Hindlimb muscle (tissue), 1 donor: ENCODE measurements at places on chromosomes 2 and 18. TPM values are rescaled to one million over a fixed set of nuclear protein-coding genes. Genes with fewer than 3 reads are reported as not detected.
A peak's percentile ranks its signal among the peaks of the same experiment; 100 is the strongest.

DNA sequence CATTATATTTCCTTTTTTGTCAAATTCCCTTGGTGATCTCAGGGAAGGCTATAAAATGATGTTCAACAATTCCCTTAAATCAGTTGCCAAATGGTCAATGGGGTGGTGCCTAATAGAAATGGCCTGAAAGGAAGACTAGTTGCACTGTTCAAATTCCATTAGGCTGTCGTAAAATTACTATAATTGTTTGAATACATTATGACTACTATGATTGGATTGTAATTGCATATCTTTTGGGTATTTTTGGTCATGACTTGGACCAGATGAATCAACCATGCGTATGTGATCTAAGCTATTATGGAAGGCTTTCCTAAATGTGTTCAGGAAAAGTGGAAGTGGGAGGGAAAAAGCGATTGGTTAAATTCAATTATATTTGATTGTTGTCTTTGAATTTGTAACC is 41.3 kb upstream of the KCNE4 start:
- no peak for DNase-seq

GRCh38 chr2:24214880-24215279 is 40.0 kb downstream of the FAM228A start:
- DNase-seq = no peak

POTEC gene
- not detected for polyA plus RNA-seq

GRCh38 chr2:133495226-133495625 is 73.0 kb downstream of the NCKAP5 start:
- no peak for DNase-seq

FBXO41 gene
- 0.23 TPM for polyA plus RNA-seq

- no peak for DNase-seq
These were observed 9.2 kb upstream of the CYP26B1 start for GRCh38 chr2:72156872-72157271.

DNA sequence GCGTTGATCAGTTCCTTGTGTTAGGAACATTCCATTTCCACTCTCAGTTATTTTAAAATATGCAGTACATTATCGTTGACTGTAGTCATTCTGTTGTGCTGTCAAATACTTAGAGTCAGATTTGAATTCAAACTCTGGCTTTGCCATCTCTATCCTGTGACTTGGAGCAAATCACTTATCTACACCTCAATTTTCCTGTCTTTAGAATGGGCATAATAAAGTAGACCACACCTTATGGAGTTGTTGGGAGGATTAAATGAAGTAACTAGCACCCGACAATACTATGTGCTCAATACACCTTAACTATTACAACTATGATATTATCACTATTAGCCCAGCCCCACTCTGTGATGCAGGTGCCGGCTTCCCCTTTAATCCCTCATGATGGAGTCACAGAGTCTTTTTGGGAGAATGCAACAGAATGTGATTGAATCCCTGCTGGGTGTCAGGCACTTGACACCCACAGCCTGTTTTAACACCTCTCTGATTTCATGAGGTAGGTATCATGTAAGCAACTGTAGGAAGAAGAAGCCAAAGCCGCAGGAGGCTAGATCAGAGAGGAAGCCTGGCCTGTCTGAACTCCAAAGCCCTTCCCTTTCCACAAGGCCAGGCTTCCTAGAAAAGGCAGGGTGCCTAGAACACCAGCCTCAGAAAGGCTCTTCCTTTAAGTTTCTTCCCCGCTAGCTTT is 308.4 kb downstream of the NAPG start:
- no peak for DNase-seq

DNA sequence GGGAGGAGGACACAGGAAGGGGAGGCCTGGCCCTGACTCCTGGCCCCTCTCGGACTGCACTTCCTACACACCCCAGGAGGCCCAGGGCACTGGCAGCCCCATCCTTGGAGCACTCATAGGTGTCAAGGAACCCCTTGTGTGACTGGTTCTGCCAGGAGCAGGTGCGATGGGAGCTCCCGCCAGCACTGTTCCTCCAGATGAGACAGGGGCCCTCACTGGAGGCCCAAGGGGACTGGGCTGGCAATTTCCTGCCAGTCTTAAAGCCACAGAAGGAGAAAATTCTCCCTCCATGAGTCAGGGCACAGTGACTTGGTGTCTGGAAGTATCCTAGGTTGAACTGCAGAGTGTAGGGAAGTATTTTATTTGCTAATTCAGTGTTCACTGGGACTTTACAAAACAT is 42.8 kb upstream of the MAL start:
- no peak for DNase-seq

ALPP gene
- not detected for polyA plus RNA-seq

GRCh38 chr2:27262379-27263286 is at the start of gene SLC30A3:
SLC30A3 (minus strand) TSS chr2:27263047; CDS start chr2:27262906, 141 bp downstream.
- DNase-seq = peak; percentile 38

DNA sequence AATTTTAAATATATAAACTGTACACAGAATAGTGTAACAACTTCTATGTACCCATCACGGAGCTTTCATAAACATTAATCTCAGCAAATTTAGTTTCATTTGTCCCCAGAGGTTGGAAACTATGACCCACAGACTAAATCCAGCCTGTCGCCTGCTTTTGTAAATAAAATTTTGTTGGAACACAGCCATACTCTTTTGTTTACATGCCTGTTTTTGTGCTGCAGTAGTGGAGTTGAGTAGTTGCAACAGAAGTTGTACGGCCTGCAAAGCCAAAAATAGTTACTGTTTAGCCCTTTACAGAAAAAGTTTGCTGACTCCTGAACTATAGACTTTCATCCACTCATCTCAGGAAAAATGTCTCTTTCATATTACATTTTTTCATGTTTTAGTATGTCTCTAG is 39.8 kb downstream of the RBM45 start:
- DNase-seq = peak; percentile 8

COBLL1 gene
- polyA plus RNA-seq = 7.3 TPM

- no peak for DNase-seq
These were observed 75.7 kb upstream of the OTOS start for GRCh38 chr2:240216167-240216566.

DNA sequence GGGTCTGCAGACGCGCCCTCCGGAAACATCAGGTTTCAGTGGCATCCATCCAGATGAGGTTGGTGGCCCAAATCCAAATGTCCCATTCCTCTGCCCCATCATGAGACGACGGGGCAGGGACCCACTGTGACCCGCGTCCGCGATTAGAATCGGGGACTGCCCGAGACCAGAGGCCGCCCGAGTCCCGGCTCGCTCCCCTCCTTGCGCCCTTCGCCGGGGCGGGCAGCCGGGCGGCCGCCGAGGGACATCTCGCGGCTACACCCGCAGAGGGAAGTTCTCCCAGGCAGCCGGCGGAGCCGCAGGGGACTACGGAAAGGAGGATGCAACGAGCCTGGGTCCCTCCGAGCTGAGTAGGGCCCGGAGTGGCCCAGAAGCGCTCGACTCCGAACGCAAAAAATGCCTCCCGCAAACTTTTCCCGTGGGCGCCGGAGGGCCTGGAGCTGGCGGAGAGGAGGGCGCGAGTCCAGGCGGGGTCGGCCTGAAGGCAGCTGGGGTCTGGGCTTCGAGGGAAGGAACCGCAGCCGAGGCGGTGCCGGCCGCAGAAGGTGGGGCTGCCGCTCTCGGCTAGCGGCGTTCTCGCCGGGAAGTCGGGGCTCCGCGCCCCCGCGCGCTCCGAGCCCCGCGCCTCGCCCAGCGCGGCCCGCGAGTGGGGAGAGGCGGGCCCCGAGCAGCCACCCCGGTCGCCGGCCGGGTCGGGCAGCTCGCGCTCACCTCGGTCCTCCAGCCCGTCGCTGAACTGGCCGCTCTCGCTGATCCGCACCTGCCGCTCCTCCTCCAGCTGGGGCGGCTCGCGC is 580 bp downstream of the TMEM163 start:
- peak; percentile 11 for DNase-seq

GRCh38 chr2:68465081-68465916 is 1.8 kb downstream of the FBXO48 start:
- no peak for DNase-seq

TNS1 gene
- 142 TPM for polyA plus RNA-seq

- peak; percentile 72 for DNase-seq
These were observed 821 bp upstream of the EPHA4 start for GRCh38 chr2:221572821-221573429.

- peak; percentile 69 for DNase-seq
These were observed at the start of gene GPC1 for GRCh38 chr2:240435457-240435947. GPC1 (plus strand) TSS chr2:240435663; CDS start chr2:240435919, 256 bp downstream.

DNA sequence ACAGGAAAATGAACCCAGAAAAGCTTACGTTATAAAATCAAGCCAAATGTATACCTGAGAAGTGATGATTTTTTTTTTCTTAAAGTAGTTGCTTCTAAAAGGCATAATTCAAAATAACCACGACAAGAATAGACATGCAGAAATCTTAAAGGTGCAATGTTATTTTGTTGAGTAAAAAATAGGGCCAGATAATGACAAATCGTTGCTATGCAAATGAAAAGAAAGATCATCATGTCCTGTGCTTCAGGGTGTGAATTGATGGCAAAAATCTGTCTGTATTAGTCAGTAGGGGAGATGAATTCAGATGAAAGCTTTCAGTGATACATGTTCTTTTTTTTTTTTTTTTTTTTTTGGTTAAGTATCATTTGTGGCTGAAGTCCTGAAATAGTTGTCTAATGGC is 24.0 kb downstream of the LYPD6B start:
- no peak for DNase-seq

DNA sequence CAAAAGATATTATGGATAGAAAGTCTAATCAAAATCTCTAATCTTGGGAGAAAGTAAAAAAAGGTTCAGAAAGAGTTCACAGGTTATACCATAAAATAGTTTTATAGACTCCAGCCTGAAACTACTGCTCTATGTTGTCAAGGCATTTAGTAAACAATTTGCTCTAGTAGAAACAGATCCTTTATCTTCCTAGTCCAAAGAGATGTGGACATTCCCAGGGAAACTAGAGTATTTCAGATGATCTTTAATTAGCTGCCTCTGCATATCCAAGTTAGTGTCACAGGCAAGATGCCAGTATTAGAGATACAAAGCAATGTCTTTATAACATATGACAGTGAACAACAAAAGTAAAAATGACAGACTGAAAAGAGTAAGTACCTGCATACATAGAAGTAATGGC is 708.6 kb downstream of the CCDC85A start:
- no peak for DNase-seq

DNA sequence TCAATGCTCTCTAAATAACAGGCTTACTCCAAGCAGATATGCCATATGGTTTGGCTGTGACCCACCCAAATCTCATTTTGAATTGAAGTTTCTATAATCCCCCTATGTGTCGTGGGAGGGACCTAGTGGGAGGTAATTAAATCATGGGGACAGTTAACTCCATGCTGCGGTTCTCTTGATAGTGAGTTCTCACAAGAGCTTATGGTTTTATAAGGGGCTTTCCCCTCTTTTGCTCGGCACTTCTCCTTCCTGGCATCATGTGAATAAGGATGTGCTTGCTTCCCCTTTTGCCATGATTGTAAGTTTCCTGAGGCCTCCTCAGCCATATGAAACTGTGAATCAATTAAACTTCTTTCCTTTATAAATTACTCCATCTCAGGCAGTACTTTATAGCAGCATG is 302.7 kb upstream of the ZC3H15 start:
- no peak for DNase-seq

HOXD9 gene
- polyA plus RNA-seq = 10.5 TPM

GRCh38 chr18:49886891-49887764 is 73.8 kb upstream of the ACAA2 start:
- no peak for DNase-seq

GRCh38 chr2:59653164-59653563 is 900.3 kb downstream of the BCL11A start:
- no peak for DNase-seq

ARID5A gene
- polyA plus RNA-seq = 38.2 TPM

DNA sequence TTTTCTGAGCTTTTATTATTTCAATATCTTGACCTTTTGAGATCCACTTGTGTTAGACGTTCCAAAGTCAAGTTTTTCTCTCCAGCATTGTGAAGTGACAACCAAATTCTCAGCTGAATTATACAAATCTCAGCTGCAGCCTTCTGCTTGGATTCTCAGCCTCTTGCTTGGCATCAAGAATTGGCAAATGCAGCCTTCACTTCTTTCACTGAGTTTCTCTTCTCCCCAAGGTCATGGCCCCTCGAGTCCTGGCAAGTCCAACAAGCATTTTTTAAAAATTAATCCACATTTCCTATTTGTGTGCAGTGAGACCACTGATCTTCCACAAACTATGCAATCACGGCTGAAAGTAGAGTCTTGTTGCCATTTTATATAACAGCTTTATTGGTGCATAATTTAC is 23.4 kb upstream of the SMIM21 start:
- DNase-seq = no peak

SAP130 gene
- 12.9 TPM for polyA plus RNA-seq

SP5 gene
- 5.5 TPM for polyA plus RNA-seq

GRCh38 chr2:26735097-26735496 is 29.0 kb upstream of the SLC35F6 start:
- no peak for DNase-seq

CXCR4 gene
- 30.0 TPM for polyA plus RNA-seq

- DNase-seq = no peak
These were observed 26.1 kb downstream of the KCTD18 start for GRCh38 chr2:200483729-200484198.

PRKAG3 gene
- 44.4 TPM for polyA plus RNA-seq

GRCh38 chr2:174335988-174336500 is 1.3 kb downstream of the SP9 start:
- peak; percentile 48 for DNase-seq

SERPINB2 gene
- 0.85 TPM for polyA plus RNA-seq

VSNL1 gene
- 7.0 TPM for polyA plus RNA-seq

MGAT5 gene
- polyA plus RNA-seq = 16.5 TPM

DNA sequence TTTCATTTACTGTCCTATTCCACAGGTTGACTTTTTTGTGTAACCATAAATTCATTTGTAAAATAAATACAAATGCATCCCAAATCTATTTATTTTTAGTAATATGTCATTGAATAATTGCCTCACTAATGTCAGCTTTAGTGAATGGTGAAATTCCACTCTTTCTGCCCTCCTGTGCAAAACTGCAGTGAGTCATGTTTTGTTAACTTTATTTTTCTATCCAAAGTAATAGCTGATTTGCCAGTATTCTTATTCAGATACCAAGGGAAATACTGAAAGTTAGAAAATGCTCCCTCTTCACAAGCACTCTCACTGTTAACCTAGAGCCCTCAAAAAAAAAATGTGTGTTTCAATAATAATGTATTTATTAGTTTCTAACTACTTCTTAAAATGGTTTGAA is 322.8 kb downstream of the RIT2 start:
- DNase-seq = no peak

- DNase-seq = no peak
These were observed 17.2 kb downstream of the EPHA4 start for GRCh38 chr2:221554769-221555493.

MROH2A gene
- polyA plus RNA-seq = not detected

- no peak for DNase-seq
These were observed 140.7 kb downstream of the RNF144A start for GRCh38 chr2:7057865-7058400.

EPB41L3 gene
- polyA plus RNA-seq = 131 TPM

- no peak for DNase-seq
These were observed 4.4 kb downstream of the ACTR2 start for GRCh38 chr2:65231892-65232477.
